Activated CD8-positive, alpha-beta T cell treated with anti-CD3 and anti-CD28 coated beads for 36 hours (primary cell): ENCODE measurements at places on chromosomes 12 and 14. TPM values are rescaled to one million over a fixed set of nuclear protein-coding genes. Genes with fewer than 3 reads are reported as not detected.

Gene KRT86
- not detected for total RNA-seq

Gene PRIMA1
- not detected for total RNA-seq

Gene TSPAN11
- not detected for total RNA-seq

Gene CPNE6
- not detected for total RNA-seq

Gene CLBA1
- total RNA-seq, result 0.47 TPM
